ENCODE measurements at places on chromosomes 12 and 14. TPM values are rescaled to one million over a fixed set of nuclear protein-coding genes. Genes with fewer than 3 reads are reported as not detected.

The TCL1A gene
- total RNA-seq: not detected

DNA sequence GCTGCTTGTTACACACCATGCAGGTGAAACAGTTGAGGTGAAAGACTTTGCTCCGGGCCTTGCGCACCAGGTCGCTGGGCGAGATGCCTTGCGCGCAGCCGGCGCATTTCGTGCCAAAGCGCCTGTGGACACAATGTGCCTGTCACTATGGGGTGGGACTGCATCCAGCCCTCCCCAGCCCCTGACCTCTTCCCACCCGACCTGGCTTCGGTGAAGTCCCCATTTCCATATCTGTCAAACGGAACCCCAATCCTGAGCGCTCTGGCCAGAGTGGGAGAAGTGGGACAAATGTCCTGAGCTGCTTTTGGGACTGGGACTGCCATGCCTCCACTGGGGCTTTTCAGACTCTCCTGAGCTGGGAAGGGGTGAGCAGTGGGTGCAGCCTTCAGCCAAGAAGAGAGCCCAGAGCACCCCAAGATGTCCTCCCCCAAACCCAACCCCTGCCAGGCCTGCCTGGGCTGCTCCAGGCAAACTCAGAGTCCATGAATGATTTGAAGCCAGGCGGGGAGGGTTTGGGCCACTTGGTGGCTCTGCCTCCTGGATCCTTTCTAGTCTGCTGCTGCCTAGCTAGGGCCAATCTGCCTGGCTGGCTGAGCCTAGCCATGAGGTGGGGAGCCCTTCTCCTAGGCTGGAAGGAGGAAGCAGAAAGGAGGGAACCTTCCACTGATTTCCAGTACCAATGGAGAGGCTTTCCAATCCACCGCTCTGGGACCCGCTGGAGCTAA, 2.3 kb downstream of the LHX5 start:
- DNase-seq: no peak

- peak; percentile 86 for DNase-seq
These were observed 20.1 kb downstream of the STX2 start for GRCh38 chr12:130818635-130819576.

The IQSEC3 gene
- 8.8 TPM for total RNA-seq

- no peak for DNase-seq
These were observed 3.6 kb downstream of the YBX3 start for GRCh38 chr12:10719482-10719881.

The CSRP2 gene
- total RNA-seq: 81.8 TPM
